GM13977 (cell line): ENCODE measurements at places on chromosomes 2 and 18.

DNA sequence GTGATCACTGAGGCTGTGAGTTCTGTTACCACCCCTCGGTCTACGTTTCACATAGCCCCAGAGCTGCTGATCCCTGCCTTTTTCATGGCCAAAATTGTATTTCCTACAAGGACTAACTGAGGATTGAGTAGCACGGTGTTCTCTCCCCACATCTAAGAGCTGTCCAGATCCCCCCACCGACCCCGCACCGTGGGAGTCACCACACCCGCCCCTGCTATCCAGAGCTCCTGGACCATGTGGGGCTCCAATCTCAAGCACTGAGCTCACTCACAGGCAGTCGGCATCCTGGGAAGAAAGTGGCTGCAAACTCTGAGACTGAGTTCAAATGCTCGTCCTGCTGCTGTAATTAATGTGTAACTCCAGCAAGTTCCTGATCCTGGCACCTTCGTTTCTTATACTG is 9.7 kb downstream of the SIX2 start:
- no peak for DNase-seq

- DNase-seq, result no peak
Measured at GRCh38 chr2:125638345-125638744, 1017.6 kb upstream of the GYPC start.

DNA sequence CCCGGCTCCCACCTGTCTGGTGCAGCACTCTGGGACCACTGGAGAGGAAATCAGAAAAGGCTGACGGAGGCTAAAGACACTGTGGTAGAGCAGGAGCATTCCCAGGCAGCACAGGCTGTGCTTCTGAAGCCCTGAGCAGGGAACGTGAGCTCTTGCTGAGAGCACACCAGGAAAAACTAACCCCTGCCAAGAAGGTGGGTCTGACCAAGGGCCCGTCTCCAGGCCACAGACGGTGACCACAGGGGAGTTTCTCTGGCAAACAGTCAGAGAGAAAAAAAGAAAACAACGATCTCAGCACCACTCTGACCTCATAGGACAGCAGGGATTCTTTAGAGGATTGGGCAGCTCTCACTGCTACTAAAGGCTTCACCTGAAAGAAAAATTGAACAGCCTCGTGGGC is 201.4 kb downstream of the AFF3 start:
- no peak for DNase-seq

- no peak for DNase-seq
Measured at GRCh38 chr2:173271825-173272224, 82.8 kb upstream of the CDCA7 start.

GRCh38 chr2:174174741-174175140 is 73.6 kb downstream of the OLA1 start:
- no peak for DNase-seq

- no peak for DNase-seq
Measured at GRCh38 chr18:37055137-37055802, 226.3 kb downstream of the KIAA1328 start.
